ENCODE measurements at places on chromosomes 16 and 17.
A peak's percentile ranks its signal among the peaks of the same experiment; 100 is the strongest.

GRCh38 chr16:60279061-60279665 lies 1545.0 kb upstream of the GOT2 start:
- no peak for DNase-seq

- no peak for DNase-seq
Measured at GRCh38 chr16:65975049-65975708, 391.3 kb upstream of the CDH5 start.

- no peak for DNase-seq
Measured at GRCh38 chr17:78781893-78782304, at the start of gene CYTH1. Gene CYTH1 (minus strand): TSS chr17:78782273. CDS start chr17:78782223, 50 bp downstream.

GRCh38 chr16:88264641-88265285 lies 118.0 kb upstream of the ZNF469 start:
- no peak for DNase-seq

DNA sequence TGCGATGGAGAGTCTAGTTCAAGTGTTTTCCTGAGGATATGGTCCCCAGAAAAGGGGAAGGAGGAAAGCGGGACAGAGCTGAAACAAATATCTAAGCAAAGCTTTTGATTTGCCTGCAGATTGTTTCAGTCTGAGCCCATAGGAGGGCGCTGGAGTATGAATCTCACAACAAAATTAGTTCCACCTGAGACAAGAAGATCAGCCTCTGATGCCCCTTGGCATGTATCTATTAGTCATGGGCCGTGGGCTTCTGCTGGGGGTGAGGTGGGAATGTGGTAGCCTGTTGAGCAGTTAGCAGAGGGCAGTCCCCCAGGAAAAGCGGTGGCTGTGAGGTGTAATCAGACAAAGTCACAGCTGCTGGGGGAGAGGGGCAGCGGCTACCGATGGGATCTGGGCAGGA lies 446.9 kb downstream of the CA10 start:
- no peak for DNase-seq

GRCh38 chr17:82053556-82054263 lies 2.0 kb downstream of the GPS1 start:
- DNase-seq: no peak

DNA sequence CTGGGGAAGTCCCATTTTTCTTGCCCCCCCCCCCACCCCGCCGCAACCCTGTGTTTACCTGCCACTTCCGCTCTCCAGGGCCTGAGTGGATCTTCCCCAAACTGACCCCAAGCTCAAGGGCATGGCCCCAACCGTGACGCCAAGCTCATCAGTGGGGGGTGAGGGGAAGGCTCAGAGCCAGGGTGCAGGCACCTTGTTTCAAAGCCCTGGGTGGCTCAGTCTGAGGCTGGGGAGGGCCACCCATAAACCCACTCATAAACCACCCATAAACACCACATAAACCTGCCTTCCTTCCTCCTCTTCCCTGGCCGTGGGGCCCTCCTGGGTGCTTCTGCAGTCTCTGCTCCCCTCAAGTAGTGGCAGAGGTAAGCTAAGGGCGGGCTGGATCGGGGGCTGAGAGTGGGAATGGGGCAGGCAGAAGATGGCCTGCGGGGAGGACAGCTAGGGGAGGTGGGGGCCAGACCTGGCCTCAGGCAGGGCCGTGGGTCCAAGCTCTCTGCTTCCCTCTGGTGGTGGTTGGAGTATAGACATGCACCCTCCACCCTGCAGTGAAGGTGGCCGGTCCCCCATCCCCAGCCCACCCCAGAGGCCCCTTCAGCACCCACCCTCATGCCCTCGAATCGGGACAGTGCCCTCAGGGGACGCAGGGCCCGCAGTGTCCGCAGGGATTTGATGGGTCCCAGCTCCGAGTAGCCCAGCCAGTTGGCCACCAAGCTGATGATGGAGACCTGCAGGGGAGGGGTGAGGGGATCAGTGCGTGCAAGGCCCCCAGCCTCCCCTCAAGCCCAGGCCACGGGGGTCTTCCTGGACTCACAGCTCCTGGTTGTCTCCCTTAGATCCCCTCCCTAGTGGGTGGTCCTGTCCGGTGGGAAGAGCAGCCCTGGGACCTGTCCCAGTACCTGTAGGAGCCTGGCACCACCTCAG lies 14.6 kb upstream of the CD79B start:
- peak; percentile 58 for DNase-seq

- DNase-seq: no peak
Measured at GRCh38 chr16:56478281-56479049, 27.1 kb downstream of the OGFOD1 start.

DNA sequence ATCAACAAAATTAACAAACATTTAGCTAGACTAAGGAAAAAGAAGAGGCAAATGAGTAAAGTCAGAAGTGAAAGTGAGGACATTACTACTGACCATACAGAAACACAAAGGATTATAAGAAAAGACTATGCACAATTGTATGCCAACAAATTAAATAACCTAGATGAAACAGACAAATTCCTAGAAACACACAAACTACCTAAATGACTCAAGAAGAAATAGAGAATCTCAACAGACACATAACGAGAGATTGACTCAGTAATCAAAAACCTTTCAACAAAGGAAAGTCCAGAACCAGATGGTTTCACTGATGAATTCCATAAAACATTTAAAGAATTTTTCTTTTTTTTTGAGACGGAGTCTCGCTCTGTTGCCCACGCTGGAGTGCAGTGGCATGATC lies 35.7 kb upstream of the MYLK3 start:
- no peak for DNase-seq

- DNase-seq: no peak
Measured at GRCh38 chr17:50275279-50275678, 1.0 kb downstream of the TMEM92 start.

GRCh38 chr16:72092832-72093447 lies 480 bp downstream of the TXNL4B start:
- DNase-seq: no peak

DNA sequence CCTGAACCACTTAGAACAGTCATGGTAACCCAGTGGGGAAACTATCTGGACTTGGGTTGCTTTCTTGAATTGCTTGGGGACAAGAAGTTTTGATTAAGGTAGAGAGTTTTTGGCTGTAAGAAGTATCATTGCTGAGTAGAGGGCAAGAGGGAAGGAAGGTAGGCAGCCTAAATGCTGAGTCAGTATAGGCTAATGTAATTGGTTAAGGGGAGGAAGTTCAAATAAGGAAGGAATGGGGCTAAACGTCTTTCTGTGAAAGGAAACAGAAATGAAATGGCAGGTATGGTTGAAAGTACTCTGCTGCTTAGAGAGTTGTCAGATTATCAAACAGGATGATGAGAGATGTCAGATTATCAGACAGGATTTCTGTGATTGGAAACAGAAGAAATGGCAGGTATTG lies 20.3 kb downstream of the KPNB1 start:
- DNase-seq: no peak

GRCh38 chr16:68117884-68118283 lies 32.7 kb downstream of the NFATC3 start:
- no peak for DNase-seq

GRCh38 chr16:59411961-59412841 lies 678.1 kb upstream of the GOT2 start:
- no peak for DNase-seq

DNA sequence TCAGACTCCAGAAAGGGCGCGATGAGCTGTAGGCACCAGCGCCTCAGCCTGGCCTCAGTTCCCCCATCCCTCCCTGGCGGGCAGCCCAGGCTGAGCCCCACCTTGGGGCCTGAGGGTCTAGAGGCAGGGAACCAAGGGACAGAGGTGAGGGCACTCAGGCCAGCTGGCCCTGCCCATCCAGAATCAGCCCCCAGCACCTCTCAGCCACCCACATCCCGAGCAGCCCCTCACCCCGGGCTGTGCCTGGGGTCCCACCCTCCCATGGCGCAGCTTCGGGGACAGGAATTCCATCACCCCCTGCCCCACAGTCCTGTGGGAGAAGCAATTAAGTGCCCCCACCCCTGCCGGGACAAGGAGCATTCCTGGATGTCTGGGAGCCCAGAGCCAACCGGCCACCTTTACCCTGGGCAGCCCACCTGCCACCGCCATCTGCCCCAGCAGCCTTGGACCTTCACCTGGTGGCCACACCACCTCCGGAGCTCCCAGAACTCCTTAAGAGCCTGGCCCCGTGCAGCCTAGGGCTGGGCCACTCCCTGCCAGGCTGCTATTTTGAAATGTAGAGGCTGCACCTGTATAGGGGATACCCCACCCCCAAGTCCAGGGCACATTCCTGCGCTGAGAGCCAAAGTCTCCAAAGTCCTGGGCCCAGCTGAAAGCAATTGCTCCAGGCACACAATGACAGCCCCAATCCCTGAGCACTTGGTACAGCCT lies 33.7 kb upstream of the PVALEF start:
- DNase-seq: no peak

DNA sequence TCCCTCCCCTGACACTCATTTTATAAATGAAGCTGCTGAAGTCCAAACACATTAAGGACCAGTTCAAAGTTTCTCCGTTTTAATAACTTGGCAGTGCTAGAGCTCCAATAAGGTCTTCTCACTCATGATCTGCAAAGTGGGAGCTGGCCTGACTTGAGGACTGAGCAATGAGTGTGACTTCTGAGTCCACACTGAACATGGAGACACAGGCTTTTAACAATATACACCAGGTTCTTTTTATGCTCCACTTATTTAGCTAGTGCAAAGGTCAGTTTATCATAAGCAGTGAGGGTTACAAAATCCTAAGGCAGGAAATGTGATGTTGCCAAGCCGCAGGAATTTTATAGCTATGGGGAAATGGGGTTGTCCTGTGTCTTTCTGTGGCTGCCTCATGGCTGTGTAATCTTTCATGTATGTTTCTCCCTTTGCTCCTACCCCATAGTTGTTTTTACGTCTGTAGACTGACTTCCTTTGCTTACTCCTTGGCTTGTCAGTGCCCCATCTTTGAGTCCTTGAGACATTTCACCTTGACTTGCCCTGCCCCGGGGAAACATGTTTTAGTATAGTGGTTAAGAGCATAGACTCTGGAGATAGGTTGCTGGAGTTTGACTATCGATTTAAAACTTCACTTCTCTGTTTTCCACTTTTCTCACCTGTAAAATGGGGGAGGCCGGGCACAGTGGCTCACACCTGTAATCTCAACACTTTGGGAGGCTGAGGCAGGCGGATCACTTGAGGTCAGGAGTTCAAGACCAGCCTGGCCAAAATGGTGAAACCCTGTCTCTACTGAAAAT lies 12.2 kb upstream of the MMD start:
- no peak for DNase-seq

- DNase-seq: no peak
Measured at GRCh38 chr17:35087731-35088355, 24.3 kb upstream of the RFFL start.

DNA sequence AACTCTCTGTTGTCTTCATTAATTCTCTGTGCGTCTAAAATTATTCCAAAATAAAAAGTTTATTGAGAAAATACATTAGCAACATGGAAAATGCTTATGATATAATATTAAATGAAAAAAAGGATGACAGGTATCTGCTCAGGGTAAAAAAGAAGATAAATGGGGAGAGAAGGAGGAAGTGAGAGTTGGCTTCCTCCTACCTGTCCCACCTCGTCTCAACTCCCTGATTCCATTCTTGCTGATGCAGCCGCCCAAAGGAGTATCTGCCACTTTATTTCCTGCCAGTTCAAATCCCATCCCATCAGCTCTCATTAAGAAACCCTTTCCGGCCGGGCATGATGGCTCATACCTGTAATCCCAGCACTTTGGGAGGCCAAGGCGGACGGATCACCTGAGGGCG lies 72.5 kb upstream of the ALOX12 start:
- DNase-seq: no peak

- no peak for DNase-seq
Measured at GRCh38 chr17:76527430-76528111, 9.9 kb downstream of the CYGB start.

DNA sequence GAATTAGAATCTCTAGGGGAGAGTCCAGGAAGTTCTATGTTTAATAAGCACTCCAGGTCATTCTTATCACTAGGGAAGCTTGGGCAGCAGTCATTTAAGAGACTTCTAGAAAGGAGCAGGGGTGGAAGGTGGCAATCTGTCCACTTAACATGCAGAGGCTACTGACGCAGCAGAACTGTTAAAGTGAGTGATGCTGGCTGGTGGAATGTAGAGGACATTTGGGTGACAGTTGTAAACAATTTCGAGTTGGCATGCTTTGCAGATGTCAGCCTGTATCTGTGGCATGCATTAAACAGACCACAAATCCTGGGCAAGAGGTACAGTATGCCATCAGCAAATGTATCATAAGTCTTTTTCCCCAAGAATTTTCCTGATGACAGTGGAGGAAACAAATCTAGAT lies 40.5 kb upstream of the HS3ST3A1 start:
- DNase-seq: no peak

GRCh38 chr17:7590743-7591142 lies 849 bp upstream of the SOX15 start:
- DNase-seq: no peak

DNA sequence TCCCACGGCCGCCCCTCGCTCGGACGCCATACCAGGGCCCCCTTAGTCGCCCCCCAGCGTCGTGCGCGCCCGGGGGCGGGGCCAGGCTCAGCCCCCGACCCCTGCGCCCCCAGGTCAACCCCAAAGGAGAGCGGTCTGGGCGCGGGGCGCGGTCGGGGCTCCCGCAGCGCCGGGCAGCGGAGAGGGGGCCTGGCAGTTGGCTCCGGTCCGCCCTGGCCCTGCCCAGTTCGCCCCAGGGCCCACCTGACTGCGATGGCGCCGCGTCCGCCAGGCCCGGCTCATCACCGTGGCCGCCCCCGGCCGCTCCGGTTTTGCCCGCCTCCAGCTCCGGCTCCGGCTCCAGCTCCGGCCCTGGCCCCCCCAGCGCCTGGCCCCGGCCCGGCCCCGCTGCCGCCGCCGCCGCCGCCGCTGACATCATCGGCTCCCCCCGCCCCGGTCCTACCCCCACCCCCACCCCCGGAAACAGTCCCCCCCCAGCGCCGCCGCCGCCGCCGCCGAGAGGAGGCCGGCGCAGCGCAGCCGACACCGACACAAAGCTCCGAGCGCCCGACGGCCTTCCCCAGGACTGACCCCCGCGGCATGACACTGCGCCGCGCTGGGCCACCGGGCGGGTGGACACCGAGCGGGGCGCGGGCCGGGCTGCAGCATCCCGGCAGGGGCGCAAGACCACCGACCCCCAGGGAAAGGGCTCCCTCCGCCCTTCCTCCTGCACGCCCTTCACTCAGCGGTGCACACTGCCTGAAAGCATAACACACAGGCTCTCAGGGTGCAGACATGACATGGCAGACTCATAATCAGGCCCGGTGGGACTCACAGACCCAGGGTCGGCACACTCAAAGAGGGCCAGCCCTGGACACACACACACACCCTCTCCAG lies at the start of gene ZBTB4:
ZBTB4 (minus strand) TSS at position 419 of the 876 bp plus-strand sequence. CDS start 12,830 bp downstream, outside the sequence.
- DNase-seq: no peak
